ENCODE measurements at places on chromosomes 2 and 18.

DNA sequence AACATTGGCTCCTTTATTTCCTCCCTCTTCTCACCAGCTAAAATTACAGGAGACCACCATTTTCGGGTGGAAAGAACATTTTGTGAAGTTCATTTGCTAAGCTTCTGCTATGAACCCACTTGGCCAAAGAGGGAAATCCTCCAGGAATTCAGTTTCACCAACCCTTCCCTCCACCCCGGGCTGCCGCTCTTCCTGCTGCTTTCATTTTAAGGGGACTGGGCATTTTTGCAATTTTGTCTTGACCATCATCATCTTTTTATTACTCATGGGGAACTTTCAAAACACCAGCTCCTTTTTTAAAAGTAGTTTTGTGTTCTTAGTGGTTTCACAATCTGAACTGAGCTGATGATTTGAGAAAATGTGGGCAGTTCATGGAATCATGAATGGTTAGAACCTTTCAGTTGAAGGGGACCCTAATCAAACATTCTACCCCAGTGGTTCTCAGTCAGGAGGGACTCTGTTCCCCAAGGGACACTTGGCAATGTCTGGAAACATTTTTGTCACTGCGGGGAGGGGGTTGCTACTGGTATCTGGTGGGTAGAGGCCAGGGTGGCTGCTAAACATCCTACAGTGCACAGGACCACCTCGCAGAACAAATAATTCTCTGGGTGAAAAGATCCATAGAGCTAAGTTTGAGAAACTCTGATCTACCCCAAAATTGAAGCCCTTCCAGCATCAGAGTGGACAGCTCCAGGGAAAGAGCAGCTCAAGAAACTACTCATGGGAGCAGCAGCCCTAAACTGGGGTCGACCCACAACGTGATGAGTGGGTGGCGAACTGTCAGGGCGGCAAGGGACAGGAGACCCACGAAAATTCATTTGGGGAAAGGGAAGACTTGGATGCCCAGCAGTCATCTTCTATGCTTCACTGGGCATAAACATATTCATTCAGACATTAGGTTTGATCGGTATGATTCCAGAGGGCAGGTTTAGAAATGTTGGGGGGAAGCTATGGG lies 92.9 kb downstream of the ACKR3 start:
- DNase-seq: peak; percentile 80

DNA sequence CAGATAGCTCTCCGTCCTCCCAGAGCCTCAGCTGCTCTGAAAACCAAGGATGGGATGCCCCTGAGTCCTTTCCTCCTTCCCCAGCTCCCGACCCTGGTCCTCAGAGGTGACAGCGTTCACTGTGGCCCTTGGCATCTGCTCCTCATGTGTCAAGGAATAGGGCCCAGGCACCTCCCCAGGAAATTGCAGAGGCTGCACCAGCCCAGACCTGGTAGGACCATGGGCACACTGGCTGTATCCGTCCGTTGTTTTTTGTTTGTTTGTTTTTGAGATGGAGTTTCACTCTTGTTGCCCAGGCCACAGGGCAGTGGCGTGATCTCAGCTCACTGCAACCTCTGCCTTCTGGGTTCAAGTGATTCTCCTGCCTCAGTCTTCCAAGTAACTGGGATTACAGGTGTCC lies 37.5 kb upstream of the SLC66A3 start:
- no peak for DNase-seq

DNA sequence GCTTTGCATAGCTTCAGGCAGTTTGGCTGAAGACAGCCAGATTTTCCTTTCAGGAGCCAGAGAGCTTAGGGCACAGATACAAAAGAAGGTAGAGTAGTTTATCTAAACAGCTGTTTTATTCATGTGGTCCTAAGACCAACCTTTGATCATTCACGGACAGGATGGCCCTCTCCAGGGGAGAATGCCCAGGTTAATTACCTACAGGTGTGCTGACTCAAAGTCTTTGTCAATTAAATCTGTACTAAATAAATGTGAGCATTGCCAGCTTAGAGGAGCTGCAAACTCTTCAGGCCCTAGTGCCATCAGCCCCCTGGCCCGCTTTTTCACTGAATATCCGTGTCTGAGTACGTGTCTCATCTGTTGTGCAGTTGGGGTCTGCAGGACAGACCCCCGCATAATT lies 554.7 kb downstream of the NUP35 start:
- no peak for DNase-seq

- DNase-seq: no peak
Observed at GRCh38 chr2:80548469-80548868, 243.9 kb upstream of the LRRTM1 start.

Data from AG10803 (cell line).